ENCODE measurements at places on chromosomes 3 and 15.

DNA sequence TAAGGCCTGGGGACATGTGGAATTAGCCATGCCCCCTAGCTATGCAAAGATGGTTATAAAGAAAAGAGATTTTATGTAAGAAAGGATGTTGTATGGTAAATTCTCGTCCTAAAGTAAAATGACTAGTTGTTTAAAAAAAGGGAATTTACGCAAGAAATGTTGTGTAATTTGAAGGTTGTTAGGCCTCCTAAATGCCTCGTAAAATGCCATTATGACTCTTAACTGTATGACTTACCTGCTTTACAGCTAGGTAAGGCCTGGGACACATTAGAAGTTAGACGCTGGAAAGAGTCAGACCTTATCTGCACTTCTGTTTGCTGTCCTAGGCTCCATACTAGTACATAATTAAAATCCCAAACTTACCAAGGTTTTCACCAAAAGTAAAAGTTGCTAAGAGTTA is 17.5 kb upstream of the HHATL start:
- no peak for DNase-seq

- no peak for DNase-seq
These were observed 133.3 kb downstream of the ADAM10 start for GRCh38 chr15:58616171-58616570.

GRCh38 chr3:72606005-72606800 is 242.0 kb downstream of the SHQ1 start:
- no peak for DNase-seq

DNA sequence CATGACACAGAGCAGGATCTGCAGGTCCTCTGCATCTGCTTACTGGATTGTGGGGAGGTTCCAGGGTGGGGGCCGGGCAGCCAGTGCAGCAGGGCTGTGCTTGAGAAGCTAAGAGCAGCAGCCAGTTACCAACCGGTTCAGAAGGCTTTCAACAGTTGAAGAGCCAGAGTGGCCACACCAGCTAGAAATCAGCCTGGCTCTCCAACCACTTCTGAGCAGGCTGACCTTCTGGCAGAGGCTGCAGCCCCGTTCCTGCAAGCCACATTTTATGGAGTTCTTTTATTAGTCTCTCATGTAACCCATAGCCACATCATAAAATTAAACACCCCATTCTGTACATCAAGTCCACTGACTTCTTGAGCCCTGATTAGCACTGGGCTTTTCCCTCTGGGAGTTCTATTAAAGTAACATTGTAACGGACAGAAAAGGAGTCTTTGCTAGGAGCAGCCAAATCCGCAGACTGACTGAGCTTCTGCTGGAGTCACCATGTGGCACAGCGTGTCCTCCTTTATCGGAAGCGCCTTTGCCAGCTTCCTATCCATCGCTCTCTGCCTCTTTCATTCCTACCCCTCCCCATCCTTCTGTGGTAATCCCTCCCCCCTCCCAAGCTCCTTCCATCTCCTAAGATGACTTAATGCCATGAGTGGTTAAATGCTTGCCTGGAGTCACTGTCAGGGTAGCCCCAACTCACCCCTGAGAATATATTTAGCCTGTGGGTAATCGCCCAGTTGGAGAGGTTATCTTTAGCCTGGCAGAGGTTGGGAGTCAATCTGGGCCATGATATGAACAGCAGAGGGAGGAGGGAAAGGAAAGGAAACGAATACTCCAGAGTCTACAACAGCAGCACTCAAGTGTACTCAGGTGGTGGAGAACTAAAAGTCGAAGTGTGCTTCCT is 138.5 kb upstream of the HES1 start:
- no peak for DNase-seq

- no peak for DNase-seq
These were observed 68.2 kb upstream of the SMAD3 start for GRCh38 chr15:66997212-66997611.

DNA sequence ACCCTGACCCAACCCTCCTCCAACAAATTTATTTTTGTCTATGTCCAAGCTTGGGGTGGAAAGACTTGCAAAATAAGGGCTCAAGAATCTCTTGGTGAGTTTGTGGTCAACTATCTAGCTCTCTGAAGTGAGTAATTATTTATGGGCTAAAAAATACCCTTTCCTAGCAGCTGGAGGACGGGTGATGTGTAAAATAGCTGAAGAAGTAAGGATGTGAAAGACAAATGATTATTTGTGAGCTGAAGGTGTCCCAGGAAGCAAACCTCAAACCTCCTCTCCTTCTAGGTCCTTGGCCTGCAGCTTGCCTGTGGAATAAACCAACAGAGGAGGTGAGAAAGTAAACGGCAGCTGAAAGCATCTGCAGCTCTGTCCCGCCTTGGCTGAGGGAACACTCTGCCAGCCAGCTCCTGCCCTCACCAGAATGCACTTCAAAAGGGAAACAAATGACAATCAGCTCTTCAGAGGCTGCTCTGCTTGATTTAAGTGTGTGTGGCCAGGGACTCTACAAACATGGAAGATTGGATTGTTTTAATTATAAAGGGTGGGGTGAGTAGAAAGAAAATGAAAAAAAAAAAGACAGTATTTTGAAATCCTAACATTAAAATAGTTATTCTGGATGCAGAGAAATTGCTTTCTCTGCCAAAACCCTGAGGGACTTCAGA is 60.3 kb downstream of the TM4SF4 start:
- DNase-seq, result no peak

DNA sequence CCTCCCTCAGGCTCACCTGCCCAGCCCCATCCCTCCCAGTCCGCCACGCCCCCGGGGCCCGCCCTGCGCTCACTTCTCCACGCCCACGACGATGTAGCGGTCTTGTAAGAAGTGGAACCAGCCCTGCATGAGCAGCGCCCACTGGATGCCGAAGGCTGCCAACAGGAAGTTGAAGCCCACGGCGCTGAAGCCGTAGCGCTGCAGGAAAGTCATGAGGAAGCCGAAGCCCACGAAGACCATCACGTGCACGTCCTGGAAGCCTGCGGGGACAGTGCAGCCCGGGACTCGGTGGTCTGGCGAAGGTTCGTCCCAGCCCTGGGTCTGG is 9.7 kb downstream of the RHCG start:
- DNase-seq, result peak; percentile 57

GRCh38 chr15:31338879-31339557 is 12.4 kb downstream of the KLF13 start:
- no peak for DNase-seq

- DNase-seq, result no peak
These were observed 96.5 kb downstream of the TGFBR2 start for GRCh38 chr3:30702828-30703397.

DNA sequence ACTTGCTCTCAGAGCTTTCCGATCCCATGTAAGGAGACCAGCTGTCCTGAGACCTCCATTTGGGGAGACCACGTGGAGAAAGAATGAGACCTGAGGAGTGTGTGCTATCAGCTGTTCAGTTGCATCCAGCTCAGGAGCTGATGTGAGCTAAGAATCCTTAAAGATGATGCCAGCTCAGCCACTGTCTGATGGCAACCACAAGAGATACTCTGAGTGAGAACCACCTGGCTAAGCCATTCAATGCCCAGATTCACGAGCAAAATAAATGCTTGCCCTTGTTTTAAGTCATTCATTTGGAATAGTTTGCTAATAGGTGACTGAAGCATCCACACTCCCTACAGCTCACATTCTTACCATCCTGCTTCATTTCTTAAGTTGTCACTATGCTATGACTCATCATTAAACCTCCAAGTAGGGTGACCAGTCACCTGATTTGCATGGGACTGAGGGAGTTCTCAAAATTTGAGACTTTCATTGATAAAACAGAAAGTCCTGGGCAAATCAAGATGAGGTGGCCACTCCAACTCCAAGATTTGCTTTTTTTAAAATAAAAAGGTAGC is 56.4 kb downstream of the SPTSSB start:
- DNase-seq, result no peak

DNA sequence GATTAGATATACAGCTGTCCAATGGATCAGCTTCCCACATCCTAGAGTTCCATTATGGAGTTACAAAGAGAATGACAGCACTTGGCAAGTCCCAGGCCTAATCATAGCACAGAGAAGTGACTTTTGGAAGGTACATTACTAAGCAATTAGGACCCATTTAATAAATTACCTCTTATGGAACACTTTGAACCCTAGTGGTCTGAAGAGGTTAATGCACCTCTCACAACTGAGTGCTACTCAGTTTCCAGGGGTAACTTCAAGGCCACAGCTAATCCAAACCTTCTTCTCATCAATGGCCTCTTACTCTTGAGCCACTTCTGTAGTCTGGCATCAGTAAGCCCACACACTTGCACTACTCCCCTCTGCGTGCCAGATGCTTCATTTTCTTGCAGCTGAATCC is 34.9 kb upstream of the MEIS2 start:
- no peak for DNase-seq

- DNase-seq, result no peak
These were observed 98.8 kb downstream of the XXYLT1 start for GRCh38 chr3:195172039-195172684.

DNA sequence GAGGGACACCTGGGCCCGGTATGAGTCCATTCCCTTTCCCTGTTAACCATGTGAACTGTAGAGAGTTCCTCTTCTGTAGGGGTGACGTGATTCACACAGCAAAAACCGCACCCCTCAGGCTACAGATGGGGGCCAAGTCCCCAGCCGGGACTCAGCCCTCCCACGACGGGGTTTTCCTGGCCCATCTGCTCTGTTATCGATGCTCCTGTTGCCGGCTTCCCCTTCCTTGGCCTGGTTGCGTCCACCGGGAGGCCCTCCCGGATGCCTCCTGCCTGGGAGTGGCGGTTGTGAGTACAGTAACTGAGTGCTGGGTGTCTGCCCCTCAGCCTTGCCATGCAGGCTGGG is 817 bp upstream of the PLXNA1 start:
- DNase-seq, result peak; percentile 32

DNA sequence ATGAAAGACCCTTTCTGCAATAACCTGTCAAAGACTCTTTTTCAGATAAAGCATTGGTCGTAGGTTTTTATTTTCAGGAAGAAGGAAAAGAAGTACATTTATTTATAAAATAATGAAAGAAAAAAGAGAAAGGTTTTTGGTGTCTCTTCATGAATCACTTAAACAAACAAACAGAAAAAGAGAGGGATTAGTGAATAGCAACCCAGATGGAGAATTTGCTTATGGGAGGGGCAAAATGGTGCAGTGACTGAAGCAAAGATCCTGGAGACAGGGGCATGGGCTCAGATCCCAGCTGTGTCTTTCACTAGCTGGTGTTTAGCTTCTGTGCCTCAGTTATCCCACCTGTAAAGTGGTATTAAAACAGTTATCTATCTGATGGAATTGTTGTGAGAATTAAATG is 78.6 kb upstream of the PFN2 start:
- no peak for DNase-seq

DNA sequence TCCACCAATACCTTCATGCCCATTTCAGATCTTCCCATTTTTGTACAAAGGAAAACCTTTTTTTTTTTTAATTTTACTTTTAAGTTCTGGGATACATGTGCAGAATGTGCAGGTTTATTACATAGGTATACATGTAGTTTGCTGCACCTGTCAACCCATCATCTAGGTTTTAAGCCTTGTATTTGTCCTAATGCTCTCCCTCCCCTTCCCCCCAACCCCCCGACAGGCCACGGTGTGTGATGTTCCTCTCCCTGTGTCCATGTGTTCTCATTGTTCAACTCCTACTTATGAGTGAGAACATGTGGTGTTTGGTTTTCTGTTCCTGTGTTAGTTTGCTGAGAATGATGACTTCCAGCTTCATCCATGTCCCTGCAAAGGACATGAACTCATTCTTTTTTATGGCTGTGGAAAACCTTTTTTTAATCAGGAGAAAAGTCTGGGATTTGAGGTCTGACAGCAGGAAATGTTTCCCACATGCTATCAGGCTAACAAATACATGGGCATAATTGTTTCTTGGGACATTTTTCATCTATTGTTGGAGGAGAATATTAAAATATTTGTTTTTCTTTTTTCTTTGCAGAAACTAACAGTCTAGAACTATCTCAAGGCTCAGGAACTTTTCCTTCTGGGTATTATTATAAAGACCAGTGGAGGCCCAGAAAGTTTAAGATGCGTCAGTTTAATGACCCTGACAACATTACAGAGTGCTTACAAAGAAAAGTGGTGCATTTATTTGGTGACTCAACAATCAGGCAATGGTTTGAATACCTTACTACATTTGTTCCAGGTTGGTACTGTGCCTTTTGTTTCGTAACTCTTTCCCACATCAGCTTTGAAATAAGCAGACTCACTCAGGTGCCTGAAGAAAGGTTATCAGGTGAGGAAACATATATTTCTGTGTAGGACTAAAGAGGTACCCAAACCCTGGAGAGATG is 32.8 kb upstream of the NFKBIZ start:
- DNase-seq, result no peak

DNA sequence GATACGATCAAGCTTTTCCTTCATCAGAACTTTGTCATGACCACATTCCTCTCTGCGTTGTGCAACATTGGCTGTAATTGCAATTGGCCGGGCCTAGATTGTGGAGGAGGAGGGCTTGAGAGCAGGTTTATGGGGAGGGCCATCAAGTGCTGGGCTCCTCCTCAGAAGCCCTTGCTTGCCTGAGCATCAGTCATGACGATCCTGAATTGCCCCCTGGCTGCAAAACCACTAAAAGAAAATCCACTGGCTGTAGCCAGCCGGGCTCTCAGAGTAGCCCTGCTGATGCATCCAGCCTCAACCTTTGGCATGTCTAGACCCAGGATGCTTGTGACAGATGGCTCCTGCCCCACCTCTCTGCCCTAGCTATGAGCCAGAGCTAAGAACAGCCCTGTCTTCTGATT is 13.4 kb upstream of the TRH start:
- no peak for DNase-seq

GRCh38 chr15:92709110-92709790 is 53.7 kb upstream of the FAM174B start:
- no peak for DNase-seq

DNA sequence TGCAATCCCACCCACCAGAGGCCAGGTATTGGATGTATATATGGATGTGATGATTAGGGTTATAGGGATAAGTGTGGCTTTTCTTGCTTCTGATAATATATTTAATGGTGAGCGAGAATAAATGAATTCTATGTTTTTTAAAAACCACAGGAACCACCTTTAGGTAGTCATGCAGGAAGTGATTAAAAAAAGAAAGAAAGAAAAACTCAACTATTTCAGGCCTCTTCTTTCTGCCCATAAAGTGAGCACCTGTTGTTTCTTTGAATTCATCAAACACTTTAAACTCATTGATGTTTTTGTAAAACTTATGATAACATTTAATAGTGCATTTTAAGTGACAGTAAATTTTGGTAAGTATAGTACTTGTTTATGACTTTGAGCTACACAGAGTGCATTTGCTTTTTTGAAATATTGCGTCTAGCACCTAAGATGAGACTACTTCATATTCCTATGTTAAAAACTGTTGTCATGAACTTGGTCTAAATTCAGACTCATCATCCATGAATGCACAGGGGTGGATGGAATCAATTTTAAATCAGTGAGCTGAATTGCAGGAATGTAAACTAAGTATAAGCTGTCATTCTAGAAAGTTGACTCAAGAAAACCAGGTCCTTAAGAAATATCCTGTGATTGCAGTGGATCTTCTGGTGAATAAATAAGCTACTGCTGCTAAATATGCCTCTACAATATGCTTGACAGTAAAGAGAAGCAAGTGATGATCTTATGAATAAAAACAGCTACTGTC is 764.4 kb upstream of the NECTIN3 start:
- DNase-seq, result no peak

DNA sequence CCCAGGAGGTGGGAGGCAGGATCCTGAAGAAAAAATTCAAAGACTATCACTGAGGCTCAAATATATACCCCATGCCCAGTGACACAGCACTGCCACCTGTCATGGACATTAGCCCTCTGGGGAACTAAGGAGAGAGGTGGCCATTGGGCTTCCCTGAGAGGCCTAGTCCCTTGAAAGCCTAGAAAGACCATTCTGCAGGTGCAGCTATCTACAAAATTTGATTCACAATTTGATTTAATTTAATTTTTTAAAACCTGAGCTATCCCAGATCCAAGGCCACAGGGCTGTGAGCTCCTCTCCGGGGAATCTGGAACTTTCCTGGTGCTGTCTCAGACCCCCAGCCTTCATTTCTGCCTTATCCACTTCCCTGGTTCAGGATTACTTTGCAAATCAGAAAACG is 16.9 kb upstream of the KLHL24 start:
- DNase-seq, result no peak
